ENCODE measurements at places on chromosomes 6 and 20.

GRCh38 chr6:161422710-161423680 is 149.1 kb upstream of the AGPAT4 start:
- no peak for DNase-seq

DNA sequence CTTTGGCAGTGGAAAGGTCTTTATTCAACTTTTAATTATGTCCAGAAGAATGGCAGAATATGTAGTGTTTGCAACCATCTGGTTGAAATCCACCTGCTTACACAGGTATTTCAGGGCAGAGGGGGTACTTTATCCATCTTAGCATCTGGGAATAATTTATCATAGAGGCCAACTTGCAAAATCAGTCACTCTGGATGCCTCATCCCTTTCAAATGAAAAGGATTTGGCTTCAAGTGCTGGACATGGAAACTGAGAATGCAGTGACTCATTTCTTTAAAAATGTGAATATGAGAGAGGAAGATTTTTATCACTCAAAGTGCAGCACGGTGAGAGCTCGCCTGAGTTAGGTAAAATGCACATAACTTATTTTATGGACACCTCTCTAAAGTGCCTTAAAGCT is 758.3 kb downstream of the KIF16B start:
- DNase-seq: no peak

DNA sequence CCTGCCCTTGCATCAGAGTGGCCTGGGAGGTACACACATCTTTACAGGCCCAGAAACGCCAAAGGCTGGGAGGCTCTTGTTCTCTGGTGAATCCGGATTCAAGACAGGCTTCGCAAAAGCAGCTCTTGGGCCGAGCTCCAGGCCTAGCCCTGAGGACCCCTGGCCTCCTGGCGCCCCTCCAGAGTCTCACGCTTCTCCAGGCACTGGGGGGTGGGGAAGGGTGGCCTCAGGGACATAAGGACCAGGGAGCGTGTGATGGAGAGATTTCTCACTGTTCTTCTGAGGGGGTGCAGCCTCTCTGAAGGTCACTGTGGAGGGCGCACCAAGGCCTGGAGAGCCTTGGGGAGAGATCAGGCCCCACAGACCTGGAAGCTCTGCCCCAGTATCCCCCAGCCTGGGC is 349.2 kb downstream of the ZFAND3 start:
- DNase-seq: no peak

DNA sequence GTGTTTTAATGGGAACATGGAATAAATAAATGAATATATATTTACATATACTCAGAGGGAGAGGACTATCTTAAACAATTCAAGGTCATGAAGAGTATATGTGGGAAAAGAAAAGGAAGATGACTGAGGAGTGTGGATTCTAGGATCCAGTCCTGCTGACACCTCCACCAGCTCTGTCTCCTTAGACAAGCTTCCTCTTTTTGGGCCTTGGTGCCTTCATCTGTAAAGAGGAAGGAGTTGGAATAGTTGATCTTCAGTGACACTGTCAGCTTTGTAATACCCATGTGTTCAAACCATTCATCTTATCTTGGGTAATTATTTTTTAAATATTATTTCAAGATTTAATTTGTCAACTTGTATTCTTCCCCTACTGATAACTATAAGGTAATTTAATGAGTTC is 338.0 kb downstream of the ADGRB3 start:
- DNase-seq: no peak

GRCh38 chr6:3289664-3290055 is 30.9 kb downstream of the PSMG4 start:
- DNase-seq: no peak

DNA sequence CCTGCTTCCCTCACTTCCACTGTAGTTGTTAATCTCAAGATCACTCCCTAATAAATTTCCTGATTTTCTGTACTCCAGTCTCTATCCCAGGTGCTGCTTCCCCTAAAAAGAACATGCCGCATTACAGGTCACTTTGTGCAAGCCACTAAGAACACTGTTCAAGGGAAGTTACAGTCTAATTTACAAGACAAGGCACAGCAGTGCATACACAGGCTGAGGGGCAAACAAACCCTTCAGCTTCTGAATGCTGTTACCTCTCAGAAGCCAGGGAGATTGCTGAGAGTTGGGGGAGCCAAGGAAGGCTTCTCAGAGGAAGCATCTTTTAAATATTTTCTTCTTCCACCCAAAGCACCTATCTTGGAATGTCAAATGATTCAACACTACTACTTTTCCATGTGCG is 445.3 kb upstream of the FLRT3 start:
- DNase-seq: no peak

DNA sequence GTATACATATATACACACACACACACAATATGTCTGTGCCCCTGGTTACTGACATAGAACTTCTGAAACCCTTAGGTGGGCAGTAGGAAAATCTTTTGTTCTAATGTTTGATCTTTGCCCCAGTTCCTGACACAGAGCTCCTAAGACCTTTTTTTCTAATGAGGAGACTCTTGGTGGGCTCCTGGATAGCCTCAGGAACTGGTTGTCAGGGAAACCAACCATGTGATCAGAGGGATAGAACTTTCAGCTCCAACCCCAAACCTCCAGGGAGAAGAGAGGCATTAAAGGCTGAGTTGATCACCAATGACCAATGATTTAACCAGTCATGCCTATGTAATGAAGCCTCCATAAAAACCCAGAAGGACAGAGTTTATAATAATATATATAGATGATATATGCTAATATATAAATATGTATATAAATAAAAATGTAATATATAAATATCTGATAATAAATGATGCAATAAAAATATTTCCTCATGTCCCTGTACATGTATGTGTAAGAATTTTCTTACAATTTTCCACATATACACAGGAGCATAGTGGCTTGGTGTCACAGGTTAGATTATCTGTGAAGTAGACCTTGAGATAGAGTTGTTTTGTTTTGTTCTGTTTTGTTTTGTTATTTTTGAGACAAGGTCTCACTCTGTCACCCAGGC is 93.3 kb downstream of the GPX5 start:
- no peak for DNase-seq

GRCh38 chr6:54716877-54717276 is 129.7 kb upstream of the FAM83B start:
- DNase-seq: no peak

GRCh38 chr20:46367967-46368901 is 38.2 kb downstream of the ELMO2 start:
- no peak for DNase-seq

DNA sequence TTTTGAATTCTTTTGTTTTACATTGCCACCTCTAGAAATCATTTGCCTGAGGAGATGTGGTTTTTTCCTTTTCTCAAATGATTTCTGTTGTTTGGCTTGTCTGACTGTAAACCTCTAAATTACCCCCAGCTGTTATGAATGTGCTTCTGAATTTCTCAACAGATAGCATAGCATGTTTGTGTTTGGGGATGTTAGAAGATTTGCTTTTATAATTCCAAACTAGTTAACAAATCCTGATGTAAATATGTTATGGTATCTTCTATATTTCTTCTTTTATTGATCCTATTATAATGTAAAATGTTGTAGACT is 31.6 kb upstream of the EZR start:
- DNase-seq: no peak

GRCh38 chr20:24934101-24934661 is 14.9 kb upstream of the CST7 start:
- no peak for DNase-seq

DNA sequence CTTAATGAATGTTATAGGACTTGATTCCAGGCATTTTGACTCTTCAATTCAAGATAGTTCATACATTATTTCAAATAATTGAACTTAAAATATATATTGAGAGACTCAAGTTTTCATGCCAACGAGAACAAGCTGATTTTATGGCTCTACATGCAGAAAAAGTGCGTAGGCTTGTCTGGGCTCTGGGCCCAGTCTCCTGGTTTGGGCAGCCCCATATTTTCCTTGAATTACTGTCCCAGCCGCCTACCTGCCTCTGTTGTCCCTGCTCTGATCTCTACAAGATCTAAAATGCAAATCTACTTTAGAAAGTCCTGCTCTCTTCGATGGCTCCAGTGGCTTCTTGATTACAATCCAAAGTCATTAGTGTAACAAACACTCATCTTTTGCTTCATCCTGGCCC is 537.4 kb upstream of the CHD6 start:
- no peak for DNase-seq

DNA sequence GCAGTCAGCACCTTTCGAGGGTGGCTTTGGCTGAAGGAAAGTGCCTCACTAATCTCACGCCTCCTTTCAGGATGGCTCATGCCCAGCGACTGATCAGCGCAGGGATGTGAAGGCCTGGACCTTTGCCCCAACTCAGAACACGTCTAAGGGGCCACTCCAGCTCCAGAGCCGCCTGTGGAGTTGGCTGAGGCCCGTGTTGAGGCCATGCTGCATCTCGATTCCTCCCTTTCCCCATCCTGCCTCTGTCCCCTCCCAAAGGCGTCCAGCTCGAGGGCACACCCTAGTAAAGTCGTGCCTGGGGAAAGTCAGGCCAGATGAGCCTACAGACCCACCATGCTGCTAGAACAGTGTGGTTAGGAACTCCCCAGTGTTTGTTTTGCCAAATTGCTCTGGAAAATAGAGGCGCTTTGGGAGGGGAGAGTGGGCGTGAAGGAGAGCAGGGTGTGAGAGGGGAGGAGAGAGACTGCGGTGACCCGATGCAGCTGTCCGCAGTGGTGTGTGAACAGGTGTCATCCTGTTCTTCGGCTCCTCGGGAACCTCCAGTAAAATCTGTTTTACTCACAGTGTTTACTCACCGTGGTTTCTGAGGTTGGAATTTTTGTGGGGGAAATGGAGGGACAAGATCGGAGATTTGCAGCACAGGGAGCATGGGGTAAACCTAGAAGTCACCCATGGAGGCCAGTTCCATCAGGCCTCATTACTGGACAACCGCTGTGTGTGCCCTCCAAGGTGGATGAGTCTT is 85.0 kb upstream of the PMEPA1 start:
- DNase-seq: no peak

- no peak for DNase-seq
Measured at GRCh38 chr20:58127701-58128111, 100.7 kb downstream of the ANKRD60 start.

GRCh38 chr20:45358282-45359068 is 4.5 kb upstream of the SYS1 start:
- DNase-seq: no peak

DNA sequence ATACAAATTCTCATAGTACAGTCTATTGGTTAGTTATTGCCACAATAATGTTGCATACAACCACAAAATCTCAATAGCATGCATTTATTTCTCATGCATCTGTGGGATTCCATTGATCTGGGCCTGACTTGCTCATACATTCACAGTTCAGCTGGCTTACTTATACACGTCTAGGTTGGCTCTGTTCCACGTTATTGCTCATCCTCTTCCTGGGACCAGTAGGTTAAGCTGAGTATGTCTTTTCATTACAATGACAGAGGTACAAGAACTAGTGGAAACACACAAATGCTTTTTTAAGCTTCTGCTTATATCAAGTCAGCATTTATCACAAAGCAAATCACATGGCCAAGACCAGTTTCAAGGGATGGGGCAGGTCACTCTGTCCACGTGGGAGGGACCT is 485.3 kb upstream of the BTBD3 start:
- DNase-seq: no peak
